ENCODE measurements at places on chromosomes 6 and 20.
A peak's percentile ranks its signal among the peaks of the same experiment; 100 is the strongest.

DNA sequence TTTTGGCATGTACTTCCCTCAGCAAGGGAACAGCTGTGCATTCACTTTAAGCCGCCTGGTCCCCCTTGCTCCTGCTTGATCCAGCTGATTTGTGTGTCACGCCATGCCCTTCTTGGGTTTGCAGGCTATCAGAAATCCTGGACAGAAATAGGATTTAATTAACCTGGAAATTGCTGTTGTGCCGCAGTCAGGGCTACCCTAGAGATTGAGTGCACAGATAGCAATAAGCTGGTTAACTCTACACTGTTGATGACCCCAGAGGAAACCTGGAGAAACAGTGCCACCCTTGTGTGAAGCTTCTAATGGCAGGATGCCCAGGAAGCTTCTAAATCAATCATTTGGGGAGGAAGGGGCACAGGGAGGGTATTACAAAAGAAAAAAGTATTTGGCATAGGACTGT lies 199.0 kb downstream of the JARID2 start:
- no peak for DNase-seq

- no peak for DNase-seq
These were observed at the start of gene PXDC1 for GRCh38 chr6:3751077-3751729. Gene PXDC1 (minus strand): TSS chr6:3751713. CDS start chr6:3751531, 182 bp downstream.

- DNase-seq = no peak
These were observed 52.8 kb upstream of the SRSF6 start for GRCh38 chr20:43404878-43405277.

DNA sequence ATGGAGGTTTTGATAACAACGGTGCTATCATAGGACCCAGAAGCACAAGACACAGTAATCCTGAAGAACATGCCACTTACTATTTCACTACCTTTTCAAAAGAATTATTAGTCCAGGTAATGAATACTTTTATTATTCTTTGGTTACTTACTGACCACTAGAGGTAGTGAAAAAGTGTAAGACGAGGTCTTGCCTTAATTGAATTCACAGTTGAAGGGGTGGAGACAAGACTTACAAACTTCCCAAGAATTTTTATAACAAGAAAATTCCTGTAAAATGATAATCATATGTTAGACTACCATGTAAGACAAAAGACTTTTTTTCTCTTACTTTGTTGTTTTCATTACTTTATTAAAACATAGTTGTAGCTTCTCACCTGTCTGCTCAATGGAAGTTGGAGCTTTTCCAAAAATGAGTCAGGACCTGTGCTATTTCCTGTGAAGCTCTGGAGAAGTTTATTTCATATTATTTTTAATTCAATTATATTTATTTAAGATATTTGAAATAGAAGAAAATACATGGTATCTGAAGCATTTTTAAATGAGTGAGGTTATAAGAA lies 52.4 kb downstream of the DOP1A start:
- DNase-seq = no peak

DNA sequence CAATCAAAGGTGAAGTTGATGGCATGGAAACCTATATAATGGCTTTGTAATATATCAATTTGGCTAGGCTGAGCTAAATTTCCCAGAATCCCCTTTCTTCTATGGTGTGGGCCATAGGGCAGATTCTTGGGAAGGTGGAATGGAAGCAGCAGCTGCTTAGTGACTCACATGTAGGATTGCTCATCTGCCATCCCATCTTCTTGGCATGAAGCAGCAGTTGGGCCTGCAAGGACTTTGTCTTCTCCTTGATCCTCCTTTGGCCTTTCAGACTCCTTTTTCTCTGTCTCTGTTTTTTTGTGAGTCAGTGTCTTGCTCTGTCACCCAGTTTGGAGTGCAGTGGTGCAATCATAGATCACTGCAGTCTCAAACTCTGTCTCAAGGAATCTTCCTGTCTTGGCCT lies 52.6 kb upstream of the CEP162 start:
- no peak for DNase-seq

DNA sequence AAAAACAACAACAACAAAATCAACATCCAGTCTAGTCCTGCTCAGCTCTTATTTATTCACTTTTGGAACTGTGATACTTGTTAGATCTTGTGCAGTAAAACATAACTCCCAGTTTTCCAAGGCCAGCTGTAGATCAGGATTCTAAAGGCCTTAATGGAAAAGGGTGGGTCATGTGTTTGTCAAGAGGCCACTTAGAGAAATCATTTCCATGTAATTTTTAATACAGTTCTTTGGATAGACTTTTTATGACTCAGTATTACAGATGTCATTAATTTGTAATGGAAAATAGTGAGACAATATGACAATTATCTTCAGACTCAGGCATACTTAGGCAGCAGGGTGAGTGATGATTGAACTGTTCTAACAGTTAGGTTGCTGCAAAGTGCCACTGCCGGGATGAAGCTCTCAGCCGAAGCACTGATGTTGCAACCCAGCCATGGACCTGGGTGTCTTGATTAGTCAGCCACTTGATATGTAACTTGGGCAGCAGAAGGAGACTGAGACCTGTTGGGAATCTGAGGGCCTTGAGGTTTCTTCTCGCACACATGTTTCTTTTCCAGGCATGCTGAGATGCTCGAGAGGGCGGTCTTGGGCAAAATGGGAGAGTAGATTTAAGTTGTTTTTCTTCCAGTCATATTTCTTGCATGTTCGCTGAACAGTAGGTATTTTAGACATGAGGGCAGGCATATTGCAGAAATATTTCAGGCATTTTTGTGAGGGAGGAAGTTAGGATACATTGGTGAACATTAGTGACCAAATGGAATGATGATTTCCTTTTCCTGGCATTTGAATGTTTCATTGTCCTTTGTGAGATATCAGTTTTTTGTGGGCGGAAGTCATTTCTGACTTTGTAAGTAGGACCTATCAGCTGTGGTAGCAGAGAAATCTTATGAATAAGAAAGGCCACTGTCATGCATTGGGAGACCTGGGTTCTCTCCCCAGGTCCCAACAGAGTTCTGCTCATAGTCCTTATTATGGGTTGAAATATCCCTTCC lies 52.3 kb downstream of the SLX4IP start:
- DNase-seq = peak; percentile 70

DNA sequence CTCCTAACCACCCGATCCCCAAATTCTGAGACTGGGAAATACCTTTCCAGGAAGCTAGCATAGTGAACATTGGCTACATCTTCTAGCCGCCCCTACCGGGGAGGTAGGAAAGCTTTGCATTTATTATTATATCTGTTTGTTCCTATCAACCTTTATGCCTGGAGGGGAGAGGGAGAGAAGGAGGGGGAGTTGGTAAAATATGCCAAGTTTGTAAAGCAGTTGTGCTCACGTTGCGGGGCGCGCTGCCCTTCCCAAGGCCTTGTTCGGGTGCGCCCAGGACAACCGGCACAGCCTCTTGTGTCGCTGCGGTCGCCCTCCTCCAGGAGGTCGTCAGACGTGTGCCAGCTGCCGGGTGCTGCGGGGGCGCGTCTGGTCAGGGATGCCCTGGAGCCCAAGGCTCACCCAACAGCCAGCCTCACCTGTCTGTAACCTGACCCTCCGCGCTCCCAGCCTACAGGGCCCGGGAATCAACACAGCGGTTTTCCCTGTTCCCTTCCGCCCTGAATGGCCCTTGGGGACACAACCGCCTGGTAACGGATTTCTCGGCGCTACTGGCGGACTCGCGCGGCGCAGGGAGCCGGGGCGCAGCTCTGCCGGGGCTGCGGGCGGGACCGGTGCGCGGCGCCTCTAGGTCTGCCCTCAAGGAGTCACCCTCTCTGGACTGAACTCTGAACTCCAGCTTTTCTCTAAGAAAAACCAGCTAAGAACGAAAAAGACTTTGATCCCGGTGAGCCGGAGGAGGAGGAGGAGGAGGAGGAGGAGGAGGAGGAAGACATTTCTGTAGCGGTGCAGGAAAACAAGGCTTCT lies 1.1 kb upstream of the OVOL2 start:
- DNase-seq = no peak

GRCh38 chr20:1255675-1256074 lies 10.4 kb upstream of the SNPH start:
- DNase-seq = no peak

DNA sequence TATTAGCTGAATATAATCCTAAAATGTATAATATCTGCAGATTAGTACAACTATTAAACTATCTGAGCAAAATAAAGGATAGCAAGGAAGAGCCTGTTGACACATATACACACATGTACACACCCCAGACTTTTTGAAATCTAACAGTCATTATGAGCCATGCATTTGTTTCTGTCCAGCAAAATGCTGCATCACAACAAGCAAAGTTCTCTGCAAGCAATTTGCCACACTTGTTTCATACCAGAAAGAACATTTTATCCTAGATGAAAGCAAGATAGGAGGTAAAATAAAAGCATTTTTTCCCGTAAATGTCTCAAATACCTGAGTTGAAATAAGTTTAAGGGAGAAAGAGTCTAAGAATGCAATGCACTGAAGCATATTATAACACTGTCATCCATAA lies 145.2 kb downstream of the COL21A1 start:
- DNase-seq = no peak

DNA sequence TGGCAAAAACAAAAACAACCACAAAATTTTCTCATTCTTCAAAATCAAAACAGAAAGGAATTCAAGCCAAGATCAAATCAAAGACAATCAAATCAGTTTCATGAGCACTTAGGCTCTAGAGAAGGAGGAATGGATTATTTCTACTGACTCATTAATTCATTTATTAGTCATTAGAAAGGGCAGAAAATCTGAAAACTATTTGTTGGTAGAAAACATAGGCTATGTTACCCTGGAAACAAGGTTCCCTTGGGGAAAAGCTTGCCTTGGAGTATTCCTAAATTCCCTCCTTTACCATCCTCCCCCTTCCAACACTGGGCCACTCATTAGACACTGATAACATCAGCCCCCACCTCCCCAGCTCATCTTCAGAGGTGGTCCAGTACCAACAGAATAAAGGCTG lies 17.5 kb downstream of the KIF16B start:
- no peak for DNase-seq

DNA sequence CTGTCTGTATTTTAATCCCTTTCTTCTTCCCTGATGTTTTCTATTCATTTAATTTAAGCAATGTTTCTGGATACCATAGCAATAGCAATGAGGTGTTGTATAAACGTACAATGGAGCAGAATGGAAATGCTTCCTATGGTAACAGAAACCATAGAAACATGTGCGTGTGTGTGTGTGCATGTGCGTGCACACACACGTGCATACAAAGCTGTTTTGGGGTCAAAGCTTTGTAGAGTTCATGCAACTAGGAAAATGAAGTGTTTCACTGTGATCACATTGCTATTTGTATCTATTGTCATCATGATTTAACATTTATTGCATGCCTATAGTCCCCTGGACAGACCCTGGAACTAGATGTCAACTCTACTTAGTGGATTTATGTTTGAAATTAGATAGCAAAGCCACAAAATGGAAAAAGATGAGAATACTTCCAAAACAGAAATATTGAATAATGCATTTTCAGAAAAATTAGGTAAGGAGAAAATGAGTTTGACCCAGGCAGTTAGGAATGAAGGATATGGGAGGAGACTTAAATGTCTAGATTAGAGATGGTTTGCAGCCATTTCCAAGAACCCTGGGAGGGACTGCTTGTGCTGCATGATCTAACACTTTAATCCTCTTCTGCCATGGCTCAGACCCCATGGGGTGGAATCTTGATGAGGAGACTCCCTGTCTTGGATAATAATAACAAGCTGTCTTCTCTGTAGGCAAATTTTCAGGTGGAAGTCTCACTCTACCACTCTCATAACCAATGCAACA lies 124.4 kb downstream of the TRMT11 start:
- no peak for DNase-seq

GRCh38 chr6:63389191-63389844 lies 69.5 kb upstream of the LGSN start:
- no peak for DNase-seq

DNA sequence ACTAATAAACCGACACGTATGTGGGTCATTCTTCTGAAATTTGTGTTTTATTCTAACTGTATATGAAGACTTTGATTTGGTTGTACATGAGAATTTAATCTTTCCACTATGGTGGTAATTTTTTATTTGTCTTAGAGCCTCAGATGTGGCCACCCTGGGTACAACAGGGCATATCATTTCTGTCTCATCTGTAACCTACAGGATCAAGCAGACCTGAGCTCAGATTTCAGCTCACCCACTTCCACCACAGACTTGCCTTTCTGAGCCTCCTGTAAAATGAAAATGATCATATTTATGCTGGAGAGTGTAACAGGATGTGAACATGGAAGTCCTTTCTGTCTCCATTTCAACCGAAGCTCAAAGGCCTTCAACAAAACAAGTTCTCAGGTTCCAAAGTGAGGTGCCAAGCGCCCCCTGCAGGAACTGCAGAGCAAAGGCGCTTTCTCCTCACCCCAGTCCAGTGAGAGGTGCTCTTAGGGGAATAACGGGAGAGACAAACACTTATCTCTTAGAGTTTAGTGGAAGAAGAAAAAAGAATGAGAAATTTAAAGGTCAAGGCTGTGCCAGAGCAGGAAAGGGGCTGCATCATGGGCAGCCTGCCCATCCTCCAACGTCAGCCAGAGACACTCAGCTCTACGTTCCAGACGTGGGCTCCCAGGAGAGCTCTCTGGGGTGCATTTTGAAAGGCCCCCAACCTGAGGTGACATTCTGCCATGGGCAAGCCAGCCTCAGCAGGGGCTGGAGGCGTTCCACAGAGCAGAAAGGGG lies 23.0 kb upstream of the CD24 start:
- peak; percentile 46 for DNase-seq

DNA sequence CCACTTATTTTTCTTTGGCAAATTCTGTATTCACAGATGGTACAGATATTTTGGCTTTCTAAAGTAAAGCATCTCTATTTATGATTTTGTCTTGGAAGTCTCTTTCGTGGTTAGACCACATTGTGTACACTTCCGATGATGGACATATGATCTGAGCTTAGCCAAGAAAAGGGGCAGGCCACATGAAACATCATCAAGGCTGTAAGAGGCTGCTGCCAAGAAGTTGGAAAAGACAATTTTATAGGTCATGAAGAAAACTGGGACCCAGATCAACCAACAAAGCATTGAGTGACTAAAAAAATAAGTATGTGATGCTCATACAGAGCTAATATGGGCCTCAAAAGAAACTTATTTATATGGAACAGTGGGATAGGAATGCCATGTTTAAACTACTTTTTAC lies 266.4 kb downstream of the HAO1 start:
- no peak for DNase-seq

- DNase-seq = no peak
These were observed 4.7 kb upstream of the ADGRG6 start for GRCh38 chr6:142296975-142297604.

- no peak for DNase-seq
These were observed 315.5 kb upstream of the ARID1B start for GRCh38 chr6:156461647-156462046.

- DNase-seq = no peak
These were observed 68.0 kb downstream of the AIG1 start for GRCh38 chr6:143128681-143129015.

Data from MV-4-11 (cell line).